ENCODE measurements at places on chromosomes 16 and 17.

DNA sequence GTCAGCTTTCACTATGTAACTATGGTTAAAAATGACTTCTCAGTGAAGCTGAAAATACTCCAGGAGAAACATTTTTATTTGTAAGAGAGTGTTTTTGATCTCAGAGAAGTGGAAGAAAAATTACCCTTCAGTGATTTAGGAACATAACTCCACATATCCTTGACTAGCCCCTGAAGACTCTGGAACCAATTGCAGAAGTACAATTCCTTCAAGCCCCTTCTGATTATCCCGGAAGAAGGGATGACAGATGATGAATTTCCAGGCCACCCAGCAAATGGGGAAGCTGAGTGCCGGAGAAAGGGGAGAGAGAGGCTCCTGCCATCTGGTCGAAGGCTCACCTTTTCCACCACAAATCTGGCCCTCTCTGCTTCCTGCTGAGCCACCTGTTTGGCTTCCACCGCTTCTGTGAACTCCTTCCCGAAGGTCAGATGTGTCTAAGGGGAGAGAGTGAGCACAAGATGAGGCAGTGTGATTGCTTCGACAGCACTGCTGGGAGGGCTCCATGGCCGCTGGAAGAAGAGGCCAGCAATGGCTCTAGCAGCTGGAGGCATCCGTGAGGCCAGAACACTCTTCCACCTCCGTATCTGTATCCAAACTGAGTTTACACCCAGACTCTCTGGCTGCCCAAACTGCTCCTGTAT, 8.1 kb downstream of the PHB1 start:
- no peak for DNase-seq

DNA sequence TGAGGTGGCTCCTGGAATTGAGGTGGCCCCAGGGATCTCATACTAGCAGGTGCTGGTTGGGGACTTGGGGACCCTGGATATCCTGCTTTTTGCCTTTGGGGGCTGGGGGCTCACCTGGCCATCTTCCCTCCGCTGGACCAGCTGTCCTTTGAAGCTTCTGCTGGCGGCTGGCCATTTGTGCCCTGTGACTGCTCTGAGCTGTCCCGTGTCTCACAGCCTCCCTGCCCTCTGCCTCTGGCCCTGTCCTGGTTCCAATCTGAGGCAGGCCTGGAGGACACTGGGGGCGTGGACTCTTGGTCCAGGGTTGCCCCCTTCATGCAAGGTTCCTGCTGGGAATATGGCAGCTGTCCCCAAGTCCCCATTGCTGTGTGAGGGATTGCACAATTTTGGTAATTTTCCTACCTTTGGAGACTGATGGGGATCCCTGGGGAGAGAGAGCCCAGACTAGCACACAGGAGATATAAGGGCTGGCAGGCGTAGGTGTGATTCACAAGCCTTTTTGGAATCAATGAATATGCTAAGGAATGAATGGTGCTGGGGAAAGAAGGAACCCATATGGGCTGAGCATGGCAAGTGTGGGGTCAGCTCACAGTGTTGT, 19.2 kb downstream of the ADCY7 start:
- DNase-seq = no peak

GRCh38 chr16:88120812-88121211, 169.6 kb downstream of the BANP start:
- DNase-seq = no peak

- no peak for DNase-seq
Observed at GRCh38 chr17:35175638-35176415, 18.4 kb downstream of the SLC35G3 start.

DNA sequence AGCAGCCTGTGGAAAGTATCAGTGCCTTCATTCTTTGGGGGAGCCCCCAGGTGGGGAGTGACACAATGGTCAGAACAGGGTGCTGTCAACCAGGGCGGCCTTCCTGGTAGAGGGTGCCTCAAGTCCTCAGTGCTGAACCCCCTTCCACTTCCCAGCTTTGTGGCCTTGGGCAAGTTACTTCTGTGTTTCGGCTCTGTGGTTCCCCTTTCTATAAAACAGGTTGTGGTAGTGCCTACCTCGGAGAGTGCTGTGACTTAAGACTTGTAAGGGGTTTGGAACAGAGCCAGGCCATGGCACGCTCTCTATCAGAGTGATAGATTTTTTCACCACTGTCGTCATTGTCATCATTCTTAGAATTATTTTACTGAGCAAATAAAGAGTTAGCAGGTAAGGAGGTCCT, 141.1 kb downstream of the CCDC182 start:
- DNase-seq = no peak

DNA sequence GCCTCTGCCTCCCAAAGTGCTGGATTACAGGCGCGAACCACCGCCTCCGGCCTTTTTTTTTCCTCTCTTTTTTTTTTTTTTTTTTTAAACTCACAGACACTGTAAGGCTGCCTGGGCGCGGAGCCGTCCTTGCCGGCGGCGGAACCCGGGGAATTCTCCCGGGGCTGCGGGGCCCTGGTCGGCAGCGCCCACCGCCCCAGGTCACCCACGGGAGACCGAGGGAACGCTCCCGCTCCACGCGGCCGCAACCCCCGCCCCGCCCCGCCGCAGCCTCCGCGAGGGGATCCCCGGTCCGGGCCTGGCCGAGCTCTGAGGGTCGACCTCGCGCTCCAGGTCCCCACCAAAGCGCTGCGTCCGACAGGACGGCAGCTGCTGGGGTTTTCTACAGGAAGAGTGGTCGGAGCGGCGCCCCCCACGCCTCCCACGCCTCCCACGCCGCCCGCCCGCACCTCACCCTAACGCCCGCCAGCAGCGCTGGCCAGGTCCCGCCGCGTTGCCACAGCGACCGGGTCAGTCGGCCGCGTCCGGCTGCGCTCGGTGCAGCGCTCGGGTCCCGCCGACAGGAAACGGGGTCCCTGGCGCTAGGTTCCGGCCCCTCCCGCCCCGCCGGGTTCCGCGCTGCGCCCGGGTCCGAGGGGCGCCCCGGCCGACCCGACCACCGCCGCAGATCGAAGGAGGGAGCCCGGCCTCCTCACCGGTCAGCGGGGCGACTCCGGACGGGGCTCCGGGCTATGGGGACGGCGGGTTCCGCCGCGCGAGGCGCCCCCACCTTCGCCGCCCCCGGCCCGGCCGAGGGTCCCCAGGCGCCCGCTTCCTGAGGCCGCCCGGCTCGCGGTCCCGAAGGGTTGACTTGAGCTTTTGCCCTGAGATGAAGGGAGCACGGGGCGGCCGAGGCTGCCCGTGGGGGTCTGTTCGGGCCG, at the start of gene CCDC57:
Gene CCDC57, minus strand, starts transcription at position 512 of the 920 bp plus-strand sequence. CDS start 10,898 bp downstream, outside the sequence.
- peak; percentile 80 for DNase-seq

DNA sequence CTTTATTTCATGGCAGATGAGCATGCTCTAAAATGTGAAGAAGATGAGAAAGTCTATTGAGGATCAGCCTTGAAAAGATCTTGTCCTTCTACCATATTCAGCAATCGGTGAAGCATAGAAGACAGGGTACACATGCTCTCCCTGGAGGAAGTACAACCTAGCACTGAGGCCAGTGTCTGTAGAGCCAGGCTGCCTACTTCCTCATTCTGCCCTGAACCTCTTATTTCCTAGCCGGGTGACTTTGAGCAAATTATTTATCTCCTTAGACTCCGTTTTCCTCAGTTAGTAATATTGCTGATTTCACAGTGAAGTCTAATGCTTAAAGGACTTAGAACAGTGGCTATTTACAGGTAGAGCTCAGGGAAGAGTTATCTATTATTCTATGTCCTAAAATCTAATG, 58.4 kb downstream of the TMEM100 start:
- no peak for DNase-seq

- DNase-seq = no peak
Observed at GRCh38 chr17:75980188-75981018, 1.4 kb downstream of the TEN1 start.

GRCh38 chr17:79545251-79546005, 65.4 kb downstream of the RBFOX3 start:
- no peak for DNase-seq

GRCh38 chr16:65744401-65744800, 622.1 kb upstream of the CDH5 start:
- DNase-seq = no peak

DNA sequence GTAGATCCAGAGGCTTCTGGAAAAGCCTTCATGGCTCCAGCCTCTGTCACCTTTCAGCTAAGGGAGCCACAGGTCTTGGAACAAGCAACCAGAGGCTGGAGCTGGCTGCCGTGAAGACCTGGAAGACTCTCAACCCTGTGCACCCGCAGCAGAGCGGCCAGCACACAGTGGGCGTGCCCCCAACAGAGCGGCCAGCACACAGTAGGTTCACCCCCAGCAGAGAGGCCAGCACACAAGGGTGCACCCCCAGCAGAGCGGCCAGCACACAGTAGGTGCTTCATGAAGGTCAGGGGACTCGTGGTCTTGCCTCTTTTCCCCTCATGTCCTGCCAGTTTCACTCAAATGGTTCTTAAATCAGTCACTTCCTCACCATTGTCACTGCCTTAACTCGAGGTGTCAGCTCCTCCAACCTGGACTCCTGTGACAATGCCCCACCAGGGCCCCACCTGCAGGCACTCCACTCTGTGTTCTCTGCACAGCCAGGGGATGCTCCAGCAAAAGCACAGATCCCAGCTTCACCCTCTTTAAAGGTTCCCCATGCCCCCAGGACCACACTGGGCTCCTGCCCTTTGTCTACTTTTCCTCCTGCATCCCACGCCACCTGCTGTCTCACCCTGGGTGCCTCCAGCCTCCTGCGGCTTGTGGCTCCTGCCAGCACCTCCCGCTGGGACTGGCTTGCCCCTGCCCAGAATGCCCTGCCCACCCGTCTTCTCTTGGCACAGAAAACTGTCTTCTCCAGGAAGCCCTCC, 42.4 kb upstream of the DOC2B start:
- no peak for DNase-seq

GRCh38 chr16:68061396-68061795, 23.8 kb upstream of the NFATC3 start:
- DNase-seq = no peak

- peak; percentile 63 for DNase-seq
Observed at GRCh38 chr16:25126820-25127232, 15.3 kb downstream of the LCMT1 start.

DNA sequence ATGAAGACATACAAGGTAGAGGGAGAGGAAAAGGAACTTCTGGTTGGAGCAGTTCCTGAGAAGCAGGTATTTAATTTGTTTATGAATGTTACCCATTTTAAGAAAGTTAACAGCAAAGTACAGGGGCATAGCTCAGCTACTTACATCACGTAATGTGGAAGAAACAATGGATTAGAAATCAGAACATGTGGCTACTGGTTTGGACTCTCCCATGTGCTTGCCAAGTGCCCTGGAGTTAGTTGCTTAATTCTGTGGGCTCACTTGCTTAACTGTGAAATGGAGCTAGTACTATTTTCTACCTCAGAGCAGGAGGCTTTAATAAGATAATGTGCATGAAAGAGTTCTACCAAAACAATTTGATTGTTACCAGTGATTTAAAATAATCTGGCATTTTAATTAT, 27.3 kb downstream of the RSPRY1 start:
- no peak for DNase-seq

DNA sequence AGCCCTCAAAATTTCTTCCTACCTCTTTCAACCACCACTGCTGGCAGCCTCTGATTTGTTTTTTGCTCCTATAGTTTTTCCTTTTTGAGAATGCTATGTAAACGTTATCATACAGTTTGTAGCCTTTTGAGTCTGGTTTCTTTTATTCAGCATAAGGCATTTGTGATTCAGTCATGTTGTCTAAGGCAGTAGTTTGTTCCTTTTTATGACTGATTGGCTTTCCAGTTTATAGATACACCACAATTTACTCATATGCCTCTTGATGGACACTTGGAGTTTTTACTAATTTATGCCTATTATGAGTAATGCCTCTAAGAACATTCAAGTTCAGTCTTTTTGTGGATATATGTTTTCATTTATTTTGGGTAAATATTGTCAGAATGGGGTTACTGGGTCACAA, 136.6 kb downstream of the CHD9 start:
- DNase-seq = no peak

DNA sequence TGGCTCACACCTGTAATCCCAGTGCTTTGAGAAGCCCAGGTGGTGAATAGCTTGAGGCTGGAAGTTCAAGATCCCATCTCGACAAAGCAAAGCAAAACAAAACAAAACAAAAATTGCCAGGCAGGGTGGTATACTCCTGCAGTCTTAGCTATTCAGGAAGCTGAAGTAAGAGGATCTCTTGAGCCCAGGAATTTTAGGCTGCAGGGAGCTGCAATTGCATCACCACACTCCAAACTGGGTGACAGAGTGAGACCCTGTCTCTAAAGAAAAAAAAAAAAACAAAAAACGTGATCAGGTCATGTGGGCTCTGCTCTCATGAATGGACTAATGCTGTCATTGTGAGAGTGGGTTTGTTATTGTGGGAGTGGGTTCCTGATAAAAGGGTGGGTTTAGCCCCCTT, 409.1 kb downstream of the NPIPA7 start:
- no peak for DNase-seq

- peak; percentile 86 for DNase-seq
Observed at GRCh38 chr17:81576621-81577277, 24.6 kb upstream of the FAAP100 start.

DNA sequence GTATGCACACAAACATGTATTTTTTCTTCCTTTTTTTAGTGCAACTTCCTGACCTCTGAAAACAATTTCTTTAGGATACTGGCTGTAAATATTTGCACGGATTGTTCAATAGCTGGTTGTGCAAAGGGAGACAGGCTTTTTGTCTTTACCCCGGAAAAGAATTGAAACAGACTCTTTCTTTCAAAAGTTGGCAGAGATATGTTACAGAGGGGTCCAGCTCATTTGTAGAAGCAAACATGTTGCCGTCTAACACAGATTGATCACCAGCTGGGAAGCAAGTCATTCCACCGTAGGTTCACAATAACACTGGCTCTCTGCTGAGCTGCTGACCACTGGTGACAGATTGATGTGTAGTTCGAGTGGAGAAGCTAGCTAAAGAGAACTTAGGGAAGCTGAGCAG, 130.9 kb downstream of the STX8 start:
- no peak for DNase-seq

GRCh38 chr17:46121165-46121764, 72.0 kb downstream of the KANSL1 start:
- no peak for DNase-seq

GRCh38 chr17:37041932-37042331, 93.2 kb downstream of the AATF start:
- DNase-seq = no peak

DNA sequence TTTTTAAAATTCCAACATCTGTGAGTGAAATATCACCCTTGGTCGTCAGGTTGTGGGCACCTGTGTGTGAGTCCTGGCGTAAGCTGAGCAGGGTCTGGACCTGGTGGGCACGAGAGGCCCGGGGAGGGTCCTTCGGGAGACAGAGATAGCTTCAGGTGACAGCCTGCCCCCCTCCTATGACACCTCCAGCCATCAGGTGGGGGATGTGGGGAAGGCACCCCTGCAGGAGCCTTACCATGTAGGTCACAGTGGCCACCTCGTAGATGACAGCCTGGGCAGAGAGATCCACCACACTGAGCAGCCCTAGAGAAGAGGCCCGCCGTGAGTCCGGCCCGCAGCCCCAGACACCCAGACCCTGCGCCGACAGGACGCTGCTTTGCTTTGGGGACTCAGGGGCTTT, 11.2 kb downstream of the SLC47A2 start:
- DNase-seq = no peak

Measured in HTR-8/SVneo (cell line).